Motor neuron (in vitro differentiated cells): ENCODE measurements at places on chromosomes 6 and 20. TPM values are rescaled to one million over a fixed set of nuclear protein-coding genes. Genes with fewer than 3 reads are reported as not detected.

DNA sequence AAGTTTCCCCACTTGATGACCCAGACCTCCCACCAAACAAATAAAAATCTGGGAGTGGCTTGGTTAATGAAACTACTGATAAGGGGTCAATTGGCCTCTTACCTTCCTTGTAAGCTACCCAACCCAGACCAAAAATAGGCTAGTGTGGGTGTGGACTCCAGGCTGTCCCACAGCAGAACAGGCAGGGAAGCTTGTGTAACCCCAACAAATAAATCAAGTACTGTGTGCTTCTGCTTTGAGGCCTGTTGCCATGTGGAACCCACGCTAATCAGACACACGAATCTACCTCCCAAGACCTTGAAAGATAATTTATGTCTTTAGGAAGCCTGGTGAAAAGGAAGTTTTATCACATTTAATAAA, 33.7 kb upstream of the PAQR8 start:
- ATAC-seq = no peak

DNA sequence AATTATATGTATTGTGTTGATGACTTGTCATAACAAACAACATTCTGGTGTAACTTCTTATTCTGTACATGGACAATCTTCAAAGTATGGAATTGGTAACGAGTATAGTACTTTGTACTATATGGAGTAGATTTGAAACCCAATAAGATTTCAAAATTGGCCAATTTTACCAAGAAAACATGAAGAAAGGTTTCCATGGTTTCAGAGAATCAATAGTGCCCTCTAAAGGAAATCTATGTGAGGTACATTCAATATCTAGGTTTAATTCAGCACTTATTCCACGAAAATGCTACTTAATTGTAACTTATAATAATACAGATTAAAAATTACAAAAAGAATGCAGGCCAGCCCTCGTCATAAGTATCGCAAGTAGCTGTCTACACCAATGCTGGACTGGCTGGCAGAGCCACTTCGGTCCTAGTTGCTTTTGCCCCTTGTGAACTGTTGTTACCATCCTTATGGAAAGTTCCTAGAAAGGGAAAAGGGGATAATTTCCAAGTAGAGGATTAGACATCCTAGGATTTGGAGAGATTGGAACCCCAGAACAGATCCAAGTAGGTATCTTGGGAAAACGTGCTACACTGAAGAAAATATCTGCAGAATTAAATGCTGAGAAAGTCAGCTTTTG, 70.9 kb downstream of the LCA5 start:
- no peak for ATAC-seq

GRCh38 chr6:6686176-6686575, 97.7 kb downstream of the LY86 start:
- ATAC-seq = no peak

DNA sequence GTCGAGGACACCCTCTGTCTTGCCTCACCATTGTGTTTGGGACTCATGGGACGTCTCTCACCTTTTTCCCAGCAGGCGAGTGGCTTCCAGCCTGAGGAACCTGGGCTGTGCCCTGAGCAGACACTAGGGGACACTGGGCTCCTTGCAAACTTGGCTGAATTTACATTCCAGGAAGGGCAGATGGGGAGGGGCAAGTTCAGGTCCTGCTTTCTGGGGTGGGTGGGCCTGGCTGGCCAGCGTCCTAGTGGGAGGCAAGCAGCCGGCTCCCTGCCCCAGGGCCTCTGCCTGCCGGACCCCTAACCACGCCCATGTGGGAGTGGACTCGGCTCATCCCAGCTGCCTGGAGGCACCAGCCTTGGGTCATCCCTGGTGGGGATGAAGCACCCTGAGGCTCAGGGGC, 48.2 kb upstream of the MLN start:
- ATAC-seq = peak; percentile 57

Gene GHRH
- not detected in 2 replicates for total RNA-seq

DNA sequence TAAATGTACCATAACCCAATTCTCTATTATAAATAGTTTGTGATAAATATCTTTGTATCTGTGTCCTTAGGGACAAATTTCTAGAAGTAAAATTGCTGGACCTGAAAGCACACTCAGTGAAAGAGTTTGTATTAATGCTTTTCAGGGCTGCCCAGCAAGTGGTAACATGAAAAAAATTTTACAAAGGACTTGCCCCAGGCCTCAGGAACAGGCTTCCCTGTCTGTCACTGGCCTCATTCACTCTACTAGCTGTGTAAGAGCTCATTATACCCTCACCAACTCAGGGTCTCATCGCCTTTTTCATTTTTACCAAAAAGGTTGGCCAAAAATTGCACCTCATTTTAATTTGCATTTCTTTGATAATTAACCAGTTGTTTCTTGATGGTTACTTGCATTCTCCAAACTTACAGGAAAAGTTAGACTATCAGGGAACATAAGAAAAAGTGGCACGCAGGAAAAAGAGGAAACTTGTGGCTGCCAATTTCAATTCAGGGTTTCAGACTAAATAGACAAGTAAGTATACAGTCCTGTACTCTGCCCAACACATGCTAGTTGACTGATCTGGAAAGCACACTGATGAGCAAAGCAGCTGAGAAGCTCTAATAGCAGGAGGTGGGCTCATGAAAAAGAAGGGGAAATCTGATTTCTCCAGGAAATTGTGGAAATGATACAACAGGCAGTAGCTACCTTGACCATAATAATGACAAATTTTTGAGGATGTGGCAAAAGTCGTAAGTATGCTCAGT, 161.5 kb downstream of the KIF6 start:
- no peak for ATAC-seq

Gene ZNF451
- total RNA-seq = 50.5 and 58.6 TPM in 2 replicates

GRCh38 chr6:146739696-146740095, 140.9 kb downstream of the ADGB start:
- no peak for ATAC-seq

Gene DEFB124
- not detected in 2 replicates for total RNA-seq

DNA sequence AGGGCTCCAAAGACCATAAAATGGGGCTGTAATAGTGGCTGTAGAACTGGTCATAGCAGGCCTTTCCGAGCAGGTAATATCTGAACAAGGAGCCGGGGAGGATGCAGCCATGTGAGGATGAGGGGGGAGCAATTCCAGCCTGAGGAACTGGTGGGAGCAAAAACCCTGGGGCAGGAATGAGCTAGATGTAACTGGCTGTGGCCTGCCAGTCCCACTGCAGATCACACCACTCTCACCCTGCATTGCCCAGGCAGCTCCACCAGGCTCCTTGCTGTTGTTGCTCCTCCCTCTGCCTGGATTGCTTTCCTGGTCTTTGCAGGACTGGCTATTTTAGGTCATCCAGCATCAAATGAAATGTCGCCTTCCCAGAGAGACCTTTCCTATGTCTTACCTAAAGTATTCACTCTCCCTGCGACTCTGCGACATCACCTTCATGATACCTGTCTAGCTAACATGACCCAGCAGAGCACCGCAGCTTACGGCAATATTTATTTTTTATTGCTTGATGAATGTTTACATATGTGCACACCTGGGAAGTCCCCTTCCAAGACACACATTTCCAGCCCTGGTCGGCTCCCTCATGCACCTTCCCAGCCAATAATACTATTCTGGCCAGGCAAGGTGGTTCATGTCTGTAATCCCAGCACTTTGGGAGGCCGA, 2.4 kb upstream of the ZFP64 start:
- no peak for ATAC-seq

Gene THBD
- total RNA-seq = 0.05 and 0.13 TPM in 2 replicates

- no peak for ATAC-seq
Measured at GRCh38 chr6:75746221-75746620, 2.8 kb upstream of the MYO6 start.

Gene ATAT1
- 14.6 and 19.2 TPM in 2 replicates for total RNA-seq

Gene TCP11
- 0.64 and 0.73 TPM in 2 replicates for total RNA-seq

DNA sequence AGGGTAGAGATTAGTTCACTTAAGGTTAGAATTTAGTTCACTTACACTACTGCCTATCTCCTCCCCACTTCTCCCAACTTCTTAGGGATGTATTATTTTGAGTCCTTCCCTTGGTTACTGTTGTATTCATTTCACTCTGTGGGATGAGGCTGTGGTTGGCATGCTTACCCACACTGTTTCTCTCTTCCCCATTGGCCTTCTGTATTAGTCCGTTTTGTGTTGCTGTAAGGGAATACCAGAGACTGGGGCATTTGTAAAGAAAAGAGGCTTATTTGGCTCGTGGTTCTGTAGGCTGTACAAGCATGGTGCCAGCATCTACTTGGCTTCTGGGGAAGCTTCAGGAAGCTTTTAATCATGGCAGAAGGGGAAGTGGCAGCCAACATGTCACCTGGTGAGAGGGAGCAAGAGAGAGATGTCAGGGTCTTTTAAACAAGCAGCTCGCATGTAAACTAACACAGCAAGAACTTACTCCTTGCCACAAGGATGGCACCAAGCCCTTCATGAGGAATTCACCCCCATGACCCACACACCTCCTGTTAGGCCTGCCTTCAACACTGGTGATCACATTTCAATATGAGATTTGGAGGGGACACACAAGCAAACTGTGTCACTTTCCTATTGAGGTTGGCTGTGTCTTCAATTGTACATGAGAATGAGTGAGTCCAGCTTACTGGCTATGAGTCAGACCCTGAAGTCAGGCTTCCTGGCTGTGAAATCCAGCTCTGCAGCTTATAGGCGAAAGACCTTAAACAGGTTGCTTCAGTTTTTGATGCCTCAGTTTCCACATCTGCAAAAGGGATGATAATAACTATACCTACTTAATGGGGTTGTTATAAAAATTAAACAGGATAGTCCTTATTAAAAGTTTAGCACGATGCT, 53.3 kb downstream of the SYNDIG1 start:
- no peak for ATAC-seq

DNA sequence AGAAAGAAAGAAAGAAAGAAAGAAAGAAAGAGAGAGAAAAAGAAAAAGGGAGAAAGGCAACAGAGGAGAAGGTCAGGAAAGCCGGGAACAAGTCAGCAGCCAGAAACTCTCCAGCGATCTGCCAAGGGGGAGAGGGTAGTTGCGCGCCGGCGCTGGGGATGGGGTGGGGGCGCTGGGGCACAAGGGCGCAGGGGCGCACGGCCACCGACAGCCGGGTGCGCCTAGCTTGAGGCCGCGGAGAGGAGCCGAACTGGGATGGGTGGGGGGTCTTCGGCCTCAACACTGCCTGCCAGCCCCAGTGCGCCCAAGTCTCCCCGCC, 533 bp upstream of the RSPO3 start:
- ATAC-seq = no peak

Gene ANKRD6
- 48.8 and 62.5 TPM in 2 replicates for total RNA-seq

GRCh38 chr20:31568041-31568731, 36.9 kb upstream of the ID1 start:
- ATAC-seq = no peak

Gene HM13
- total RNA-seq = 126 and 148 TPM in 2 replicates

Gene MDFI
- total RNA-seq = 20.2 and 21.2 TPM in 2 replicates

- no peak for ATAC-seq
Measured at GRCh38 chr6:106079961-106080762, 6.0 kb upstream of the PRDM1 start.

DNA sequence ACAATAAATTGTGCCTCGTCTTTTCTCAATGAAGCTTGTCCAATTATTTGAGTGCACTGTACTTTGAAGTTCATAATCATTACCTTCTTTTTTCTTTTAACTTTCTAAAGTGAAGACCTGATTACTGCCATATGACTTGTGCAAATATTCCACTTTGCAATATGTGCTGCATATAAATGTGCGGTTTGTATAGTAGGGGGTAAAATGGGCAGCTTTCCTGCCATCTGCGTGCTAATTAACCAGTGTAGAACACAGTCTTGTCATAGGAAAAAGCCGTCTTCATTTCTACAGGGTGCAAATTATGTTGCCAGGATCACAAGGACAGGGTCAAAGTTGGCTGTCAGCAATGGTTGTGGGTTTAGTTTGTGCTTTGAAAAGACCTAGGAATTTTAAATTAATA, 397.0 kb downstream of the NKAIN2 start:
- ATAC-seq = no peak

- peak; percentile 78 for ATAC-seq
Measured at GRCh38 chr6:42075159-42075838, 25.0 kb downstream of the TAF8 start.
